ENCODE measurements at places on chromosomes 5 and 9.

GRCh38 chr9:94082553-94082952, 1.7 kb upstream of the PTPDC1 start:
- no peak for DNase-seq

DNA sequence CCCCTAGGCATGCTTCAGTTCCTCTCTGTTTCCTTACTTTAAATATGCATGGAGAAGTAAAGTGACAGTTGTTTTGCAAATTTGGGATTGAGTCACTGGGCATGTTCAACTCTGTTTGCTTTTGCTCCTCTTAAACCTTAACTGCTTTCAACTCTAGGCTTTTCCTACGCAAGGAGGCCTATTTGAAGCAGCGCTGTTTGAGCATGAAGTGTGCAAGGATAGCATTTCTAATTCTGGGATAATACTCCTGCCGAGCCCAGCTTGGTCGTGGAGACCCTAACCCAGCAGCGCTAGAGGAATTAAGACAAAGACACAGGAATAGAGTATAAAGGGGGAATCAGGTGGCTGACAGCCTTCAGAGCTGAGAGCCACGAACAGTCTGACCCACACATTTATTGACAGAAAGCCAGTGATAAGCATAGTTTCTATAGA, 803.4 kb upstream of the CDH10 start:
- no peak for DNase-seq

- DNase-seq: no peak
These were observed 694.1 kb upstream of the C9orf72 start for GRCh38 chr9:28267351-28267750.

GRCh38 chr9:19511694-19512093, 102.9 kb downstream of the ACER2 start:
- no peak for DNase-seq

- no peak for DNase-seq
These were observed 134.2 kb upstream of the LMX1B start for GRCh38 chr9:126479515-126479914.

- DNase-seq: no peak
These were observed 119.0 kb downstream of the TRIM32 start for GRCh38 chr9:116806075-116806474.

GRCh38 chr9:84671586-84672521, 2.3 kb downstream of the NTRK2 start:
- no peak for DNase-seq

DNA sequence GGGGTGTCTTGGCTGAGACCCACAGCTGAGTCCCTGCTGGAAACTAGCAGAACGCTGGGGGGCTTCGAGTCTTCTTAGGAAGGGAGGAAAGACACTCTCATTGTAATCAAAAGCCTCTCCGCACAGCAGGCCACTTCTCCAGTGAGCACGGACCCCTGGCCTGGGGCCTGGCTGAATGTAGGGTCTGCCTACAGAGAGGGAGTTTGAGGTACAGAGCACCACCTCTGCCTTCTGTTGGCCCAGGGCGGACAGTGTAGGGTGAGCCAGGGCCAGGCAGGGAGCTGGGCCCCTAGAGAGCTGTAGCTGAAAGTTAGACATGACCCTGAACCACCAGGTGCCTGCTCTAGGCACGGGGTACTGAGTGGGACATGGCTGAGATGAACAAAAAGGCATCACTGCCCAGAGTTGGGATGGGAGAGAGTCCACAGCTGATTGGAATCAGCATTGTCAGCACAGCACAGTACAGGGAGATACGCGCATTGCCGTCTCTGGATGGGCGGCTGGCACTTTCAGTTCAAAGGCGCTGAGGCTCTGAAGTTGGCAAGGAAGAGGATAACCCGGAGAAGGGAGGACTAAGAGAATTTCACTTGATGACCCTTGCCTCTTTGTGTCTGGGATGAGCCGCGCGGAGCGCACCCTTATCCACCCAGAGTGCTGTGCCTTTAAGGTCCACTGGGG, 363 bp upstream of the SLC25A48 start:
- DNase-seq: no peak

- DNase-seq: no peak
These were observed 62.4 kb downstream of the TNPO1 start for GRCh38 chr5:72878854-72879253.

DNA sequence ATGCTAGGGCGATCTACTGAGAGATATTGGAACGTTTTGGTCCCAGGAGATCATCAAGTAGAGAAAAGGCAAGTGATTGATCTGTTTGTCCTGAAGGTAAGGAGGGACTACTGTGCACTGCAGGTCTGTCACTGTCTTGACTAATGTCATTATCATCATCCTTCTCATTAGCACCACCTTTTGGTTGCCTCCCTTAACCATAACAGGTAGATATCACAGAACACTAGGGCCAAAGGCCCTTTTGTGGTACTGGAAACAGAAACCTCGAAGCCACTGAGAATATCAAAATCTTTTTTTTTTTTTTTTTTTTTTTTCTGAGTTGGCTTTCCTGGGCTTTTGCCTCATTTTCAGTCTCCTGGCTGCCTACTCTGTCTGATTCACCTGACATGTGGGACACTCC, 134.0 kb downstream of the KCTD16 start:
- DNase-seq: no peak

GRCh38 chr5:112025757-112026156, 268.8 kb upstream of the NREP start:
- DNase-seq: no peak

GRCh38 chr9:23777328-23777727, 48.7 kb downstream of the ELAVL2 start:
- DNase-seq: no peak

Measured in activated CD4-positive, alpha-beta T cell treated with anti-CD3 and anti-CD28 coated beads for 48 hours (primary cell).